Activated CD4-positive, alpha-beta memory T cell treated with anti-CD3 and anti-CD28 coated beads for 36 hours (primary cell): ENCODE measurements at places on chromosomes 4 and X. TPM values are rescaled to one million over a fixed set of nuclear protein-coding genes. Genes with fewer than 3 reads are reported as not detected.

MSX1 gene
- not detected for total RNA-seq

SOX3 gene
- not detected for total RNA-seq

PNMA6F gene
- total RNA-seq: not detected

VCX3A gene
- not detected for total RNA-seq

ZMAT1 gene
- total RNA-seq: 3.9 TPM

ABCG2 gene
- total RNA-seq: 0.75 TPM

NEIL3 gene
- total RNA-seq: 18.2 TPM

CCDC149 gene
- not detected for total RNA-seq

CABS1 gene
- not detected for total RNA-seq

PPP1R2C gene
- total RNA-seq: not detected

DNA sequence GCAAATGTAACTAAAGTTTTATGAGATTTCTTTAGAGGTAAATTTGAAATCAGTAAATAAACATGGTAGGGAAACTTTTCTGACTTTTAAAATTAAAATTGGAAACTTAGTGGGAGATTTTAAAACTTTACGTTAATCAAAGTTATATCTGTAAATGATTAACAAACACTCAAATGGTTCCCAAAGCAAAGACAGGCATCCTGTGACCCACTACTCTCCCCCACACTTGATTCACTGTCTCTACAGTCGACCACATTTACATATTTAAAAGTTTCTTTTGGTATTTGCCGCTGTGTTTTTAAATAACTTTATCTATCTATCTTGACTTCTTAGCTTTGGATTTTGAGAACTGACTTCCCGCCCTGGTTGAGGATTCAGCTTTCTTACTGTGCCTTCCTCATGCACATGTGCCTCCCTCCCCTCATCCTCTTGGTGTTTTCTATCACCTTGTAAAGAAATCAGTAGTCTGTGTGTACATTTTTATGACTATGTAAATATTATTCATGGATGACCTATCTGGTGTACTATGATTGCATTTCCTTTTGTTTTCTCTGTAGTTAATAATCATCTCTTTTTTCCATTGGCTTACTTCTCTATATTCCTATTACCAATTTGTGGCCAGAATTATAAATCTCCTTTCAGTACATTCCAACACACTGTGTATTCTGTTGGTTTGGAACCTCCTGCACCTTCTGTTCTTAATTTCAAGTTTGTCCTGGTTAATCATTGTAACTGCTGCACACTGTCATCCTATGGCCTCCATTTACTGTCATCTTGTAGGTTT is 72.6 kb downstream of the WWC2 start:
- no peak overlapping the region for H3K4me3 ChIP-seq
- DNase-seq: no peak
- H3K4me1 ChIP-seq: peaks cover 4% of the 10 kb centered on the region
- no peaks in the 10 kb centered on the region for H3K36me3 ChIP-seq

DNA sequence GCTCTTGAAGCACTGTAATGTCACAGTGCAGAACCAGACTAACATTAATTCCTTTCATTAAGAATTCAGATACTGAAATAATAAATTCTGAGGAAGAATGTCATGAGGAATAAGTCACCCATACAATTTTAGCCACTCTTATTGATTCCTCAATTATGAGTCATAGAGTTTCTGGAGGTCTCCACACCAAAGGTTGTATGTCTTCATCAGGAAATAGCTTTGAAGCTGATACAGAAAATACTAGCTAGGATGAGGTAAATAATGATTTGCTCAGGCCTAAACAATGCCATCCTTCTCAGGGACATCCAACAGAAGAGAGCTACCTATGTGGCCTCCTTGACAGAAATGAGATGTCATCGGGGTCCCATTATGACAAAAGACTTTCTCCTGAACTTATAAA is 238.8 kb downstream of the OR13H1 start:
- DNase-seq: no peak
- no peak overlapping the region for H3K4me3 ChIP-seq
- H3K4me1 ChIP-seq: no peaks in the 10 kb centered on the region
- H3K27ac ChIP-seq: no peak overlapping the region

- H3K4me3 ChIP-seq: no peak overlapping the region
- H3K36me3 ChIP-seq: no peaks in the 10 kb centered on the region
- H3K4me1 ChIP-seq: no peaks in the 10 kb centered on the region
- no peak overlapping the region for H3K27ac ChIP-seq
- H3K27me3 ChIP-seq: no peaks in the 10 kb centered on the region
Measured at GRCh38 chr4:67587156-67587555, 28.6 kb downstream of the STAP1 start.

DNA sequence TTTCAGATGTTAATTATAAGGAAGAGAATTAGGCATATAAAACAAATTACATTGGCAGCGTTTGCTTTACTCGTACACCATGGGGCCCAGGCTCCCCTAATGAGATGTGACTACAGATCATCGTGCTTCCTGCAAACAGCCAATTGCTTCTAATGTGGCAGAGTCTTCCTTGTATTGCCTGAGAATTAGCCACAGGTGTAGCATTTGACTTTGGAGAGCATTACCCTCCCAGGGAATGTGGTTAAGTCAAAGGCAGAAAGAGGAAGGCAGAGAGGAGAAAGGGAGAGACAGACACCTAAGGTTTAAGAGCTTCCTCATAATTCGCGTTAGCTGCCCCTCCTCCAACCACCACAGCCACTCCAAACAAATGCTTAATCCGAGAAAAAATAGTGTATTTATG is 97.0 kb downstream of the MID1IP1 start:
- DNase-seq: no peak
- H3K27ac ChIP-seq: no peak overlapping the region
- H3K36me3 ChIP-seq: no peaks in the 10 kb centered on the region
- no peaks in the 10 kb centered on the region for H3K4me1 ChIP-seq

- H3K4me3 ChIP-seq: no peak overlapping the region
- no peak for DNase-seq
- H3K4me1 ChIP-seq: peaks cover 50% of the 10 kb centered on the region
- H3K27me3 ChIP-seq: no peaks in the 10 kb centered on the region
Measured at GRCh38 chr4:139077567-139078355, 62.2 kb downstream of the NOCT start.

DNA sequence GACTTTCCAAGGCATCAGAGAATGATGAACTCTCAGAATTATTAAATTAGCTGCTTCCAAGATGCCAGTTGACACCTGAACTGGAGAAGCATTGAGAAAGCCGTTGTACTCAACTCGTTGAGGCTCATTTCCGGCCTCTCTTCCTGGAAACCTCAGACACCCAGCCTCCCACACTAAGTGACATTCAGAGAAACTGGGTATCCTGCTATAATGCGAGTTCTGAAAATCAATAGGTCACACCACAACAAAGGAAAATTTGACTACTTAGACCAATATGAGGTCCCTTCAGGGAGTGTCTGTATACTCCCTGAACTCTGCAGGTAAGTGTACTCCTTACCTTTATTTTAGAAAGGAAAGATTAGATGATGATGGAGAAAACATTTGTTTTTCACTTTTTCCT is 51.2 kb downstream of the ENPEP start:
- no peak overlapping the region for H3K4me3 ChIP-seq
- no peak overlapping the region for H3K27ac ChIP-seq
- peaks cover 16% of the 10 kb centered on the region for H3K4me1 ChIP-seq

DNA sequence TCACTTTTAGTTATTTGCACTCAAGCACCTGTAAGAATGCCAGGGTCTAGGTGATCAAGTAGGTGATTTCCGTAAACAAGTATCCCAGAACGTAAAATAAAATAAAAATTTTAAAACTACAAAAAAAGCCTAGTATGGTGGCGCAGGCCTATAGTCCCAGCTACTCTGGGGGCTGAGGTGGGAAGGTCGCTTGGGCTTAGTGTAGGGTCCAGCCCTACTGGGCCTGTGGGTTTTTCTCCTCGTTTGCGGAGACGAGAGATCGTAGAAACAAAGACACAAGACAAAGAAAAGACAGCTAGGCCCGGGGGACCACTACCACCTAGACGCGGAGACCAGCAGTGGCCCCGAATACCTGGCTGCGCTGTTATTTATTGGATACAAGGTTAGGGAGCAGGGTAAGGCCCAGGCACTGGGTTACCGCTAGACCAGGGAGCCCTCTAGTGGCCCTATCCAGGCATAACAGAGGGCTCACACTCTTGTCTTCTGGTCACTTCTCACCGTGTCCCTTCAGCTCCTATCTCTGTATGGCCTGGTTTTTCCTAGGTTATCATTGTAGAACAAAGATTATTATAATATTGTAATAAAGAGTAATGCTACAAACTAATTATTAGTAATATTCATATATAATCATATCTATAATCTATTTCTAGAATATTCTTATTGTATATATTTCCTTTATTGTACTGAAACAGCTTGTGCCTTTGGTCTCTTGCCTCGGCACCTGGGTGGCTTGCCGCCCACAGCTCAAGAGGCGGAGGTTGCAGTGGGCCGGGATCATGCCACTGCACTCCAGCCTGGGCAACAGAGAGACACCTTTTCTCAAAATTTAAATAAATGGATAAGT is 38.4 kb downstream of the SAGE1 start:
- no peaks in the 10 kb centered on the region for H3K27me3 ChIP-seq
- no peaks in the 10 kb centered on the region for H3K36me3 ChIP-seq
- no peak overlapping the region for H3K27ac ChIP-seq

- no peak overlapping the region for H3K27ac ChIP-seq
- H3K4me3 ChIP-seq: no peak overlapping the region
- H3K4me1 ChIP-seq: peaks cover 14% of the 10 kb centered on the region
Measured at GRCh38 chrX:10074241-10074941, 82.4 kb upstream of the CLCN4 start.

DNA sequence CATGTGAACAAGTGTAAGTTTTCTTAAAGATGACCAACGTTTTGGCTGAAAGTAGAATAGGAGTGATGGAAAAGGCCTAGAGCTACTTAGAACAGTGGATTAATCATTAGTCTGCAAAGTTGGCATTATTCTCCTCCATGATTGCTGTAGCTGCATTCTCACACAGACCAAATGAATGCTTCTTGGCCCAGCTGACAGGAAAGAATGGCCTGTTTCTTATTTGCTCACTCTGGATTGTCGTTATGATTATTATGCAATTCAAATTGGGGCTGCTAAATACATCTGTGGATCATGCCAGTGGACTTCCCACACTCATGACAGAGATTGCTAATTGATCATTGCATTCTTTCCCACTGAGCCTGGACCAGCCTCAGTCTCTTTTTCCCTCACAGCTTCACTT is 285.0 kb downstream of the STIM2 start:
- no peak overlapping the region for H3K27ac ChIP-seq
- no peaks in the 10 kb centered on the region for H3K36me3 ChIP-seq
- no peaks in the 10 kb centered on the region for H3K27me3 ChIP-seq
- no peak for DNase-seq

DNA sequence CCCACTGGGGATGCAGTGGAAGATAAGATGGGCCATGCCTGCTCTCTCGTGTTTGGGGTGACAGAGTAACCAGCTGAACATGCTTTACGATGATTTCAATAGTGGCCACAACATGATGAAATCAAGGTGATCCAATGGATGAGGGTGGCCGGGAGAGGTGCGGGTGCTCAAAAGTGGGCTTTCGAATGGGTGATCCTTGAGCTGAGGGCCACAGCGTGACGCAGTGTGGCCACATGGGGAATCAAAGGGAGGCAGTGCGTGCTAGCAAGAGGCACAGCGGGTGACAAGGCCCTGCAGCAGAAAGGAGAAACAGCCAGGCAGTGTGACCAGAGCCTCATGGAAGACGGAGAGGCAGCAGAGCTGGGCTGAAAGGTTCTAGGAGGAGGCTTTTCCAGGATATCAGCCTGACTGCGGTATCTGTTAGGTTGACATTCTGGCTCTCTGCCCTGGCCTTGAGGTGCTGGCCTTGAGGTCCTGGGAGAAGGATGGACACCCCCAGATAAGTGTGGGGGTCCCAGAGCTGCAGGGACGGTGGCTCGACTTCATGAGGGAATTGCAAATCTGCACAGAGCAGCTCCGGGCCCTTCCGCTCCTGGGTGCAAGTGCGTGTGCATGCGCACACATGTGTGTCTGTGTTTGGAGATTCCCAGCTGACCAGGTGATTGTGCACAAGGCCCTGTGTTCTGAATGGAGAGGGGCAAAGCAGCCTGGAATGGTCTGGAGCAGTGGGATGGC is 38.0 kb upstream of the GPR78 start:
- H3K36me3 ChIP-seq: no peaks in the 10 kb centered on the region
- no peak for DNase-seq
- H3K4me1 ChIP-seq: peaks cover 9% of the 10 kb centered on the region
- no peak overlapping the region for H3K4me3 ChIP-seq
- no peaks in the 10 kb centered on the region for H3K27me3 ChIP-seq

DNA sequence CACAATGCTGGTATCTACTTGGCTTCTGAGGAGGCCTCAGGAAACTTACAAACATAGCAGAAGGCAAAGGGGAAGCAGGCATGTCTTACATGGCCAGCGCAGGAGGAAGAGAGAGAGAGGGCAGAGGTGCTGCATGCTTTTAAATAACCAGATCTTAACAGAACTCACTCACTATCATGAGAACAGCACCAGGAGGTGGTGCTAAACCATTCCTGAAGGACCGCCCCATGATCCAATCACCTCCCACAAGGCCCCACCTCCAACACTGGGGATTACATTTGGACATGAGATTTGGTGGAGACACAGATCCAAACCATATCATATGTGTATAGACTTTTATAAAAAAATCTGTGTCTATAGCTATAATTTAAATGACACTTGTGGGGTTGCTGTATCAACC is 48.6 kb upstream of the ERVMER34-1 start:
- no peak for DNase-seq
- no peak overlapping the region for H3K27ac ChIP-seq
- no peak overlapping the region for H3K4me3 ChIP-seq
- no peaks in the 10 kb centered on the region for H3K36me3 ChIP-seq

GRCh38 chr4:8009710-8010511 is 70.2 kb upstream of the AFAP1 start:
- no peaks in the 10 kb centered on the region for H3K4me1 ChIP-seq
- H3K4me3 ChIP-seq: no peak overlapping the region
- no peaks in the 10 kb centered on the region for H3K27me3 ChIP-seq
- no peaks in the 10 kb centered on the region for H3K36me3 ChIP-seq
- H3K27ac ChIP-seq: no peak overlapping the region
- no peak for DNase-seq

GRCh38 chr4:86582410-86582809 is 11.7 kb upstream of the PTPN13 start:
- no peak overlapping the region for H3K27ac ChIP-seq
- H3K4me1 ChIP-seq: peaks cover 2% of the 10 kb centered on the region
- H3K36me3 ChIP-seq: no peaks in the 10 kb centered on the region

DNA sequence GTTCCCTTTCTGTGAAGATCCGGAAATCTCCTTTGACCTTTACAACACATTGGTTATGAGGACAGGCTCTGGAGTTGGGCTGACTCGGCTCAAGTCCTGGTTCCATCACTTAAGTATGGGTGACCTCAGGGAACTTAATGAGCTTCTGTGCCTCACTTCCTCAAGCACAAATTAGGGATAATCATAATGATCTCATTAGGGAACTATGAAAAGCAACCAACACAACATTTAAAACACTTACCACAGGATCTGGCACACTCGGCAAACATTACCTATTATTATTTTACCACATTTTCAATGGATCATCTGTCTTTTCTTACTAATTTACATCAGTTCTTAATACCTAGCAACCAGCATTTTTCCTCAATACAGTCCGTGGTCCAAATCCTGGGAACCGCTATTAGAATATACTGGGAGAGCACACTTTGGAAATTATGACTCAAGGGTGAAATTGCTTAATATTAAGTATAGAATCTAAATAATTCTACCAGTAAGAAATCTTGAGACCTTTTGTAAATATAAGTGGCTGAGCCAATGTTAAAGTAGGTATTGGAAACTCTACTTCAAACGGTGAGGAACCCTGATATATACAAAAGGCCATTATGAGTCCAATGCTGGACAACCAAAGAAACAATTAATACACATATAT is 19.6 kb downstream of the ADGRA3 start:
- H3K4me1 ChIP-seq: no peaks in the 10 kb centered on the region
- no peak for DNase-seq
- no peaks in the 10 kb centered on the region for H3K27me3 ChIP-seq
